Inflammatory macrophage (primary cell): ENCODE measurements at places on chromosomes 12 and 14.

- peak; percentile 7 for DNase-seq
Measured at GRCh38 chr14:52868911-52869618, 77.7 kb upstream of the GNPNAT1 start.

GRCh38 chr14:61268812-61269211 is 12.3 kb downstream of the TMEM30B start:
- DNase-seq: no peak

GRCh38 chr12:27345376-27345775 is 12.7 kb downstream of the BMAL2 start:
- DNase-seq: no peak

DNA sequence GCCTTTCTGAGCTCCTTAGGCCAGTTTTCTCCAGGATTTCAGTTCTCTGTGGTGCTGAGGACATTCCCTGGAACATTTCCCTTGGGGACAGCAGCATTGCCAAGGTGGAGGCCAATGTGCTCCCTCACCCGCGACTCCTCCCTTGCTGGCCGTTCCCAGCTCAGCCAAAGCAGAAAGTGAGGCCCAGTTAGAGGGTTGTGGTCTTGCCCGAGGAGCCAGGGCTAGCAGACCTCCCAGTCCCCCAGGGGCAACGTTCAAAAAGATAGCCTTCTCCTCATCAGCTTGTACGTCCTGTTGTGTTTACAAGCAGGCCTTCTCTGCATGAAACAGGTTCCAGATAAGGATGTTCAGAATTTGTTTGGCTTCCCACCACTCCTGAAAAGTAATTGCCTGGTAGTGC is 78.4 kb downstream of the SSPN start:
- DNase-seq: no peak

DNA sequence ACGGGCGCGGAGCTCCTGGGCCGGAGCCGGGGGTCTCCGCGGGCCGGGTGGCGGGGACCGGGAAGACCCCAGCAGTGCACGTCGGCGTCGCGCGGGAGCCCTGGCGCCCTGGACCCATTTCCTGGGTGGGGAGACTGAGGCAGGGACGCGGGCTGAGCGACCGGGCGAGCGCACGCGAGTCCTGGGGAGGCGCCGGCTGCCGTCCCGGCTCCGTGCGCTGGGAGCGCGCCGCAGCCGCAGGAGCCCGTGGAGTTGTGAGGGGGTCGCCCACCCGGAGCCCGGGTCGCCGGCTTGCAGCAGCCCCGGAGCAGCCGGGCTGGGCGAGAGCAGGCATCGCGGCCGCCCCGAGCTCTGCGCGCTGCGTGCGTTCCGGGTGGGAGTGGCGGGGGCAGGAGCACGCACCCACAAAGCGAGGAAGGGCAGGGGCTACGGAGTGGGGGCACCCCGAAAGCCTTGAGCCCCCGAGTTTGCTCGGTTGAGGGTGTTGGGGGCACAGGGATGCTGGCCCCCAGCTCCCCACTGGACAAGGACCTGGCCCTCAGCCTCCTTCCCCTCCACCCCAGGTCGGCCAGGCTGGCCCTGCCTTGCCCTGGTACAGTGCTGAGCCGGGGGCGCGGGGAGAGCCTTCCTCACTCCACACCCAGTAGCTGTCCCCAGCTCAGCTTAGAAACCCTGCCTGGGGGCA is 620 bp downstream of the MMP17 start:
- no peak for DNase-seq

GRCh38 chr12:100229876-100230275 is 29.3 kb downstream of the ACTR6 start:
- peak; percentile 44 for DNase-seq

GRCh38 chr12:131618303-131618658 is 92.6 kb upstream of the SFSWAP start:
- no peak for DNase-seq

DNA sequence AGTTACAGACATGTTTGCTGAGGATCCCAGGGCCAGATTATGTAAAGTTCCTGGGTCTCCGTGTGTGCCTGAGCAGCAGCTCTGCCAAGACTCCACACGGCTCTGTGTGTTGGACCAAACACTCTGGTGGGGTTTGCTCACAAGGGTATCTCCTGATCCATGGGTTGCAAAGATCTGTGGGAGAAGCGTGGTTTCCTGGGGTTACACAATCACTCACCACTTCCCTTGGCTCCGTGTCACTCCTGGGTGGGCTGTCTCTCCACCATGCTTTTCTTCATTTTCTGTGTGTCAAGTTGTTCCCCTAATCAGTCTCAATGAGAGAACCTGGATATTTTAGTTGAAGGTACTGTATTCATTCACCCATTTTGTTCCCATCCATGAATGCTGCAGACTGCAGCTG is 1088.8 kb downstream of the FSCB start:
- DNase-seq: peak; percentile 24

DNA sequence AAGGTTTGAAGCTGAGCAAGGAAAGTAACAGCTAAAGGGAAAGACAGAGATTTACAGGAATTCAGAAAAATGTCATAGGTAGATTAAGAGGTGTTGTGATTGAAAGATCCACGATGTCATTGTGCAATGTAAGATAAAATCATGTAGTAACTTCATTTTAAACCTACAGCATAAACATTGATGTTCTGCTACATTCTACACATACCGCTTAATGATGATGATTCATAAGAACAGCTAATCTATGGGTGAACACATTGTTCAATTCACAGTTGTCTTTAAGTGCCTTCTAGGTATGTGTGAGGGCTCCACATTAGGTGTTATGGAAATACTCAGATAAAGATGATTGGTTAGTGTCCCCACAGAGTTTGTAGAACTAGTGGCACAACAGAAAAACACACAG is 170.9 kb downstream of the GRIP1 start:
- no peak for DNase-seq

GRCh38 chr12:19105463-19105862 is 24.1 kb upstream of the PLEKHA5 start:
- DNase-seq: no peak

DNA sequence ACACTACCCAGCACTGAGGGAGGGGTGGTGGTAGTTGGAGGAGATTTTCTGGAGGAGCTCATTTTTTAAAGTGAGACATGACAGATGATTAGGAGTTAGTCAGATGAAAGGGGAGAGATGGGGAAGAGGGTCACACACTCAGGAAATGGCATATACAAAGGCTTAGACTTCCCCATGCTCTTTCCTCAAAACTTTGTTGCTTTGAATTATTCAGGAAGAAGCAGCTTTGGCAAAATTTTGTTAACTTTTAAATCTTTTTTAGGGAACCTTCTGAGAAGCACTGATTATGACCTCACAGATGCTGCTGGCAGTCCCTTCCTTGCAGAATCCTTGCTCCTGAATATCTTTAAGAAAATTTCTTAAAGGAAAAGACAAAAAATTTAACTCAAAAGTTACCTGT is 19.8 kb downstream of the ALDH6A1 start:
- peak; percentile 36 for DNase-seq

DNA sequence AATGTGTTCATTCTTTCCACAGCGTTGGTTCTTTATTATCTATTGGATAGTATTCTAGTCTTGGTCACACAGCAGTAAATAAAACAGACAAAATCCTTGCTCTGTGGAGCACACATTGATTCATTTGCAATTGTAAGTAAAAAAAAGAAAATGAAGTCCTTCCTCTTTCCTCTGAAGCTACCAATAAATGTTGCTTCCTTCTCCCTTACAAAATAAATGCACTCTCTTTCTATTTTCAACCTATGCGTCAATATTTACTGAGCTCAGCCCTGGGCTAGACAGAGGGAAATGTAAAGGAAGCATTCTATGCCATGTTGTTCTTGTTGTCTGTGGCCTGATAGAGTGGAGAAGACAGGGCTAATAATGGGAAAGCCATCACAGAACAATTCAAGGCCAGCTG is 2.9 kb downstream of the ABHD12B start:
- peak; percentile 42 for DNase-seq

DNA sequence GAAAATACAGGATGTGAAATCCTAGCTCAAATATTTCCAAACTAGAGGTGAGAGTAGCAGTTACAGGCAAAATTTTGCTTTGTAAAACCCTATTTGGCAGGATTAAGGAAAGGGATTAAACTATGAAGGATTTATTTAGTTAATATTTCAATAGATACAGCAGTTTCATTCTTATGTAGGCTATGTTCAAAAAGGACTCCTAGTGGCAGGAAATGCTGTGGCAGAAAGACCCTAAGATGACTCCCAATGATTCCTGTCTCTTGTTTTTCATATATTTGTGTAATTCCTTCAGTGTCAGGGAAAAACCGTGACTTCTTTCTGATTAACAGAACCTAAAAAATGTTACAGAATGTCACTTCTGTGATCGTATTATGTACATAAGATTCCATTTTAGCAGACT is 299.5 kb upstream of the RPL10L start:
- DNase-seq: no peak

DNA sequence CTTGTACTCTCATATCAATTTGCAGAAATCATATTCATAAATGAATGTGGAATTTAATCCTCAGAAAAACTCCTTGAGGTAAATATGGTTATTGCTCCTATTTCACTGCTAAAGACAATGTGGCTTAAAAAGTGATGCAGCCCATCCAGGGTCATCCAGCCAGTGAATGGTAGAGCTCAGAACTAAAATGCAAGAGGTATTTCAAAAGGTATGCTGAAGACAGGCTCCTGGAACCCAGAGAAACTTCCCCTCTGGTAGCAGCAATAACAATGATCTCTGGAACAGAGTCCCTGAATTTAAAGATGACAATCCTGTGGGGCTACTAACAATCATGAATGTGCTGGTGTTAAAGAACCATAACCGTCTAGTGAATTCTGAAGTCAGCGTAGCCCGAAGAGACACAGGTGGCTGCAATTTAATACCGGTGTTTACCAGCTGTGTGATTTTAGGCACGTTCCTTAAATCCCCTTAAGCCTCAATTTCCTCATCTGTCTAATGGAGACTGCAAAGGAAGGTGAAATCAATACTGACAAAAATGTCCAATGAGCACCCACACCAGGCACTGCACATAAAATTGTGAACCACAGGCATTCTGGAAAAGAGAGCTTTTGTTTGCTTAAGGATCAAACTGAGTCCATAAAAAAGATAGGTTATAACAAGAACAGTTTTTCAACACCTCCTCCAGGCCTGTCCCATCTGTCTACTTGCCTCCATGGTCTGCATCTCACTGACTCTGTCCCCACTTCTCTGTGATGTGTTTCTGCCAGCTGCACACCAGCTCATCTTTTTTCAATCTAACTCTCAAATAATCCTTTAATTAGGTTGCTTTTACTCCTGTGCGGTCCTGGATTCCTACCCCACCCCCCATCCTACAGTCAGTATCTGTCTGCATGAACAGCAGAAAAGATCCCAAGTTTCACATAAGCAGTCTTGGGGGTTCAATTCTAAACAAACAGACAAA is 10.5 kb downstream of the TM7SF3 start:
- DNase-seq: no peak

DNA sequence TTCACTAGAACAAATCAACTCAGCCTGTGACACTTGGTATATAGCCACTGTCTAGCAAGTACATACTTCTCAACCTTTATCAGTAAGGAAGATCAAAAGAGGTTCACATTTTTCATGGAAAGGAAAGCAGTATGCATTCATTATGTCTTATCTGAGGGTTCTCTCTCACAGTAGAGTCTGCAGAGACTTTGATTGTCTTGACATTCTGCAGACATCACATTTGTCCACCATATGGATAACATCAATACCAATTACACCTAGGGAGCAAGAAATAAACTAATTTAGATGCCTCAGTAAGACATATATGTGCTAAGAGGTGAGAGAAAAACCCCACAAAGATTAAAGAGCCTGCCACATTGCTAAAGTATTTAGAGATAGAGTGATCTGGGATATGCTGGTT is 110.8 kb upstream of the SLC35F4 start:
- no peak for DNase-seq

DNA sequence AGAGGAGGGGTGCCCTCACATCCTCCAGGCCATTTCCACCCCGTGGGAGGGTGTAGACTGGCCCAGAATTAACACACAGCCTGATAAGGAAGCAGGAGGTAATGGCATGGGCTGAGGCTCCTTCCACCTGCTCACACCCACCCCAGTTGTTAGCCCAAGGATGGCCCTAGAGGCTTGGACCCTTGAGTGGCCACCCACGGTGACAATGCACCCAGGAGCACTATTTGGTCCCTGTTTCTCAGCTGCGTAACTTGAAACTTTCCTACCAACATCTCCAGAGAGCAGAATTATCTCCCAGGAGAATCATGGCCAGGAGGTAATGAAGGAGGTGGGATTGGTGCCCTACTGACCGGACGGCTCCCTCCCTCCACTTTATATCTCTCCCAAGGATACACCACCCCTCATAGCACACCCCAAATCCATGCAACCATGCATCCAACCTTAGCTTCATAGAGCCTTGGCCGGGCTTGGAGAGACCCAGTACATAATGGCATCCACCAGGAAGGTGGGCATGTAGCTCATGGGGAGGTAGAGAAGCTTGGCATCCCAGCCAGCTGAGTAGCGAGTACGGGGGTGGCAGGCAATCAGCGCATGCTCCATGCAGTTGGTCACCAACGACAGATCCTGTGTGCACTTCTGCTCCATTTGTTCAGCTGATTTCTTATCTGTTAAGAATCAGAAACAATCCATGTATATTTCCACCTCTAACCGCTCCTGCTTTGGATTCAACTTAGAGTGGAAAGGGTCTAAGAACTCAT is 5.6 kb downstream of the RDH16 start:
- DNase-seq: no peak

GRCh38 chr12:8045952-8046944 is 13.7 kb downstream of the FOXJ2 start:
- DNase-seq: peak; percentile 81

DNA sequence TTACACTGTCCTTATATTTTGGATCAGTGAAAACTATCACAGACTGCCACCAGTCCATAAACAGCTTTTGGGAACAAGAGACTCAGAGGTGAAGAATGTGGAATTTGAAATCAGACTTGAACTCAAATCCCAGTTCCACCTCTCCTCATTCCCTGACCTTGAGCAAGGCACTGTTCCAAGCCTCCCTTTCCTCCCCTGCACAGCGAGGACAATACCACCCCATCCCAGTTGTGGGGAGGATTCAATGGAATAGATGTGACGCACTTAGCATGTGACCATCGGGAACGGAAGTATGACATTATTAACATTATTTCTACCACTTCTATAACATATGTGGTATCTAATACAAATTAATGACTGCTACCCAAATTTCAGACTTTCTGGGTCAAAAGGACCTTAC is 63.5 kb downstream of the DPF3 start:
- no peak for DNase-seq

DNA sequence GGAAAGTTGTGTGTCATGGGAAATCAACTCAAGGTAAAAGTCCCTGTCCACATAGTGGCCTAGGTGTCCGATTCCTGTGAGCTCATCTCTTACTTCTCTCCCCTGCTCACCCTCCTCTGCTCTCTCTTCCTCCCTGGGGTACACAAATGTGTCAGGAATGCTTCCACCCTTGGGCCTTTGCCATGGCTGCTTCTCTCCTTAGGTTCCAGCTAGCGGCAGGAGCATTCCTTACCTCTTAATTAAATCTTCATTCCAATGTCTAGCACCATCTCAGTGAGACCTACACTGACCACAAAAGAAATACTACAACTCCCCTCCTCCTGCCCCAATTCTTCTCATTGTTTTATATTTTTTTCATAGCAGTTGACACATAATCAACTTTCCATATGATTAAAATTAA is 298.6 kb downstream of the PDZRN4 start:
- no peak for DNase-seq
